ENCODE measurements at places on chromosomes 4 and X.

DNA sequence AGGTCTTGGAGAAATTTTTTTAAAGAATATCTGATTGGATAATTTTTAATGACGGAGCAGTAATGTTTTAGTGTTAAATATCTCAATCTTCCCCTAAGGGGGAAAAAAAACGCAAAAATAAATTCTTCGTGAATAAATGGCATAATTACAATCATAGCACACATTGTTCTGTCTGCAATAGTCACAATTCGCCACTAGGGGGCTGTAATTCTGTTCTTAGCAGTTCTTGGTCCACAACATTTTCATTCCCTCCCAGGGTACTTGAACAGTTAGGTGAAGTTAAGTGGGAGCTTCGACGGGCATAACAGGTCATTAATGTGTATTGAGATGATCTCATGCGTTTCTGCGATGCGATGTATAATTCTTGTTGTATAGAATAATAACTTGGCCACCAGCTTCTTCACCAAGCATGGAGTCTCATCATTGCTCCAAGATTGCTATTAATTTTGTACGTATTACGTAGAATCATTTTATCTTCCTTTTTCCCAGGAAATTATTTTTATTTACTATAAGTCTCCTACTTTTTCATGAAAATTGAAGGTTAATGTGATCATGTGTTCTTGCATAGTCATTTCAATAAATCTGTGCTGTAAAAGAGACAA lies 27.2 kb downstream of the HTR2C start:
- no peak for DNase-seq

DNA sequence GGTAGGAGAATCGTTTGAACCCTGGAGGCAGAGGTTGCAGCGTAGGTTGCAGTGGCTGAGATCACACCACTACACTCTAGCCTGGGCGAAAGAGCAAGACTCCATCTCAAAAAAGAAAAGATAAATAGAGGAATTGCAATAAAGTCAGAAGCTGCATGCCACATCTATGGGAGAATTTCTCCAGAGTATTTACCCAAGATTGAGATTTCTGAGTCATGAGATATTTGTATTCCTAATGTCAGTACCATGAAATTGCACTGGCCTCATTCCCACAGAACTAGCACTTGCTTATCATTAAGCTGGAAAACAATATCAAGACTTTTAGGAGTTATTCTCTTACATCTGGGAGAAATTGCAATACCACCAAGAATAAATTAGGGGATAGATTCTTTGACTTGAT lies 37.4 kb downstream of the ASIC5 start:
- DNase-seq: no peak

DNA sequence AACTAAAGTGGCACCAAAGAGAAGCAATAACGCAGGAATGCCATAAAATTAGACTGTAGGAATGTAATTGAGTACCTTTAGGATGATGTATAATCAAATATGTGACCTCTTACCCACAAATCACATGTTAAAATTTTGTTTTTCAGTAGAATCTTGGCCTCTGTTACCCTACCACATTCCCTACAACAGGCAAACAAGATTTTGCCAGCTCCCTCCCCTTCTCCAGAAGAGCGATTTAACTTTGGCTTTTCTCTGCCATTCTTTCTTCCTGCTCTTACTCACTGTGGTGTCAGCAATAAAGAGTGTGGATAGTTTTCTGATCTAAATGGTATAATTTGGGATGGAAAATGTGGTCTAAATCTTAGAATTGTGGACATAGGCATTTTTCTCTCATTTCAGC lies 57.2 kb downstream of the TRIM2 start:
- DNase-seq: no peak

DNA sequence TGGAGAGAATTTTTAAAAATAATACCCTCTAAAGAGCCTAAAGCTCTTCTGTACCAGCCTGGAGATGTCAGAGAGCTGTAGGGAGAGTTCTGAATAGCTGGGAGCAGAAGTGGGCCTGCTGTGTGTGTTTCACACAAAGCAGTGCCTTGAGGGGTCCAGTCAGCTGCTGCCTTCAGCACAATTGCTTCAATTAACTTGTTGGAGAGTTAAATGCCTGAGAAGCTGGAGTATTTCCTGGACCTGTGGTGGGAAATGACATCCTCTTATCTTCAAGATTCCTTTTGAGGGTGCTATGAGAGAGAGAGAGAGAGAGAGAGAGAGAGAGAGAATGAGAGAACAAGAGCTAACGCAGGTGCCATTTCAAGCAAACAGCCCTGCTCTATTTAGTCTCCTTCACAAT lies 96.2 kb upstream of the IL1RAPL2 start:
- no peak for DNase-seq

- DNase-seq: no peak
Observed at GRCh38 chrX:37603938-37604409, 32.5 kb downstream of the LANCL3 start.

DNA sequence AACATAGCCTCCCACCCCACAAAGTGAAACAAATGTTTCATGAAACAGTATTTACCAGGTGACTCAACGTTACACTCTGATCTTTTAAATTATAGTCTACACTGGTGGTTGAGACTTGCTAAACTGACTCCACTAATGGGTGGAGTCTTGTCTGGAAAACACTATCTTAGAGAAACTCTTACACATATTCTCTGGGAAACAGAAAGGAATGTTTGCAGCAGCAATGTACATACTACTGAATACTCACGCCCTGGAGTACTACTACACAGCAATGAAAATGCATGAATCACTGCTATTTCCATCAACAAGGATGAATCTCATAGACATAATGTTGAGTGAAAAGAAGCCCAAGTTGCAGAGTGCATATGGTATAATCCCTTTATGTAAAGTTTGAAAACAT lies 208.5 kb upstream of the IGFBP7 start:
- DNase-seq: no peak

GRCh38 chrX:68376373-68376772 lies 56.9 kb downstream of the OPHN1 start:
- no peak for DNase-seq

- no peak for DNase-seq
Observed at GRCh38 chrX:130172127-130172845, 524 bp downstream of the RAB33A start.

- DNase-seq: no peak
Observed at GRCh38 chrX:78357342-78358055, 30.1 kb upstream of the CYSLTR1 start.

DNA sequence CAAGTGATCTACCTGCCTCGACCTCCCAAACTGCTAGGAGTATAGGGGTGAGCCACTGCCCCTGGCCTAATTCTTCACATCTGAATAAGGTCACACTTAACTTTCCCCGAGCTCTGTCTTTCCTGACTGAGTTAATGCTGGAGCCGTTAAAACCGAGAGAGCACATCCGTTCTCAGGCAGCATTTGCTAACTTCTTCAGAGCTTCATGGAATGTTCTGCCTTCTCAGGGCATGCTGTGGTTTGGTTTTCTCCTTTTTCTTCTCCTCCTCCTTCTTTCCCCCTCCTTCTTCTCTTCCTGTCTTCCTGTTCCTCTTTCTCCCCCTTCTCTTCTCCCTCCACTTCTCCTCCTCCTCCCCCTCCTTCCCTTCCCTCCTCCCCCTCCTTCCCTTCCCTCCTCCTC lies 119.9 kb downstream of the ASMT start:
- DNase-seq: no peak

DNA sequence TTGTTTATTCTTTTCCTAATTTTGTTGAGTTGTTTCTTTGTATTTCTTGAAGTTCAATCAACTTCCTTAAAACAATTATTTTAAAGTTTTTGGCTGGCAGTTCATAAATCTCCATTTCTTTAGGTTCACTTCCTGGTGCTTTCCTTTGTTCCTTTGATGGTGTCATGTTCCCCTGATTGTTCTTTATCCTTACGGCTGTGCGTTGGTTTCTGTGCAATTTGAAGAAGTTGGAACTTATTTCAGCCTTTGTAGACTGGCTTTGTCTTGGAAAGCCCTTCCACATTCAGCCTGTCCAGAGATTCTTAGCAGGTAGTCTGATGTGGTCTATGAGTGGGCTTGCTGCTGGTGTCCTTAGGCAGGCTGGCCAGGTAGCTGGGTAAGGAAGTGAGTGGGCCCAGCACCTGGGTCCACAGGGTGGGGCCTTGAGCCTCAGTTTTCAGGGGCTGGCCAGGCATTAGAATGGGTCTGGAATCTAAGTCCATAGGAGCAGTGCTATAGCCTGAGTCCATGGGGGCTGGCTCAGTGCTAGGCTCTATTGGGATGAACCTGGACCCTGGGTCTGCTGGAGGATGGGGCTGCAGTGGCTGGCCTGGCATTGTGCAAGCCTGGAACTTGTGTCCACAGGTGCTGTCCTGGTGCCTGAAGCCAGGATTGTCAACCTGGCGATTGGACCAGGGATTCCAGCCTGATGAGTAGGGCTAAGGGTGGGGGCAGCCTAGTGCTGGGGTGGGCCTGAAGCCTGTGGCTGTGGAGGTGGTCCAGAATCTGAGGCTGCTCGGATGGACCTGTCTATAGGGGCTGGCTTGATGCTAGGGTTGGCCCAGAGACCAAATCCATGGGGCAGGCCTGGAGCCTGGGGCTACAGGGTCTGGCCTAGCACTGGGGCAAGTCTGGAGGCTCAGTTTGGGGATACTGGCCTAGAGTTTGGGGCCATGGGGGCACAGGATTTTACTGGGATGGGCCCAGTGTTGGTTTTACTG lies 152.4 kb downstream of the STAG2 start:
- no peak for DNase-seq

DNA sequence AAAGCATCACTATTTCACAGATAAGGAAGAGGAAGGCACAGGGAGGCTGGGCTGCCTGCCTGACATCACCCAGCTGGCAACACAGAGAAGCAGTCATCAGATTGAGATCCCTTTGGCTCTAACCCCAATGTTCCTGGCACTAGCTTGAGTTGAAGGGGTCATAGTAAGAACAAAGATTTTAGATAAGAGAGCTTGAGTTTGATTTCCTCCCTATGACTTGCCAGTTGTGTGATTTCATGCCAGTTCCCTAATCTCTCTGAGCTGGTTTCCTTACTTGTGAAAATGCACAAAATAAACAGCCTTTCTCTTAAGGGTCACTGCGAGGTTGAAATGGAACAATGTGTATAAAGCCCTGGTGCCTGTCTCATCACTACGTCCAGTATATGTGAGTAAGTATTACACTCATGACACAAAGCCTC lies 475.4 kb upstream of the HS3ST1 start:
- no peak for DNase-seq

- DNase-seq: no peak
Observed at GRCh38 chr4:53055274-53055673, 193.2 kb downstream of the RASL11B start.

GRCh38 chr4:176726803-176727202 lies 65.9 kb downstream of the VEGFC start:
- DNase-seq: no peak

- DNase-seq: no peak
Observed at GRCh38 chrX:47145395-47146120, 537 bp downstream of the RBM10 start.

- no peak for DNase-seq
Observed at GRCh38 chr4:23981328-23981727, 91.5 kb upstream of the PPARGC1A start.

- DNase-seq: no peak
Observed at GRCh38 chr4:680551-680927, 6.2 kb downstream of the MYL5 start.

- DNase-seq: no peak
Observed at GRCh38 chr4:74534121-74534520, 89.2 kb downstream of the AREG start.

GRCh38 chr4:102335616-102336015 lies 9.7 kb downstream of the SLC39A8 start:
- DNase-seq: no peak

GRCh38 chr4:123892368-123892976 lies 495.9 kb downstream of the SPRY1 start:
- no peak for DNase-seq

DNA sequence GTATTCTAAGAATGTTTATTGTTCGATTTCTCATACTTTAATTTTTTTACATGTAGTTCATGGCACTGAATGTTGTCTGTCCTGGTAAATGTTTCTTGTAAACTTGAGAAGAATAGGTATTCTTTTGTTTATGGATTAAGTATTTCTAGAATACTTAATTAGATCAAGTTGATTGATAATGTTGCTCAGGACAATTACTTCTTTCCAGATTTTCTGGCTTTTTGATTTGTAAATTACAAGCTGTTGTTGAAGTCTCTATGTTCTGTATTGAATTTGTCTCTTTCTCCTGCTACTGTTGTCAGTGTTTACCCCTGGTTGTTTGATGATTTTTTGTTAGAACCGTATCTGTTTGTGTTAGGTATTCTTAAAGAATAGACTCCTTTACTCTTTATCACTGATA lies 1720.9 kb upstream of the AGA start:
- no peak for DNase-seq

GRCh38 chr4:118761397-118762016 lies 74.4 kb downstream of the SEC24D start:
- DNase-seq: no peak

DNA sequence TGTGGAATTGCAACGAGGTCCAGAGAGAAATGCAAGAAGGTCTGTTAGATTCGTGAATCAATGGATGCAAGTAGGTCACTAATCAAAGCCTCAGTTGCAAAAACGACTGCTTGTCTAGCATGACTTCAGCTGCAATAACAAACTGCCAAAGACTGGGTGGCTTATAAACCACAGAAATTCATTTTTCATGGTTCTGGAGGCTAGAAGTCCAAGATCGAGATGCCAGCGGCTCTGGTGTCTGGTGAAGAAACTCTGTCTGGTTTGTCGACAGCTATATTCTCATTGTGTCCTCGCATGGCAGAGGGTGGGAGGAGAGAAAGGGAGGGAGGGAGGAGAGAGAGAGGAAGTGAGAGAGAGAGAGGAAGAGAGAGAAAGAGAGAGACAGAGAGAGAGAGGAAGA lies 114.7 kb downstream of the MXRA5 start:
- DNase-seq: no peak

- DNase-seq: no peak
Observed at GRCh38 chr4:126180642-126181041, 865.9 kb downstream of the FAT4 start.

Measured in coronary artery (tissue), 2 donors.